ENCODE measurements at places on chromosomes 11 and 22.

DNA sequence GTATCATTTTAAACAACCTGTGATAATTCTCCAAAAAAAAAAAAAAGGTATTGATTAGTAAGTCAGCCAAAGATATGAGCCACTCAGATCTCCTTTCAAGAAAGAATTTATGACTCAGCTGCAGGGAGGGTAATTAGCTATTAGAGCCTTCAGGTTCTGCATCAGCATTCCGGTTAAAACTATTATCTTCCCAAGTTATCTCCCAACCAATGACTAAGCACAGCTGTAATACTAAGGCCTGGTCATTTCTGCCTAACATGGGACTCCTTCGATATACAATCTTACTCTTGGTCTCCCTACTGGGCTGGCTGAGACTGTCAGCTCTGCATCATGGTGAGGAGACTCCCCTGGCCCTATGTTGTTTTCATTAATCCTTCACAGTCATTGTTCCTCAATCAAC, 60.4 kb downstream of the SBF2 start:
- DNase-seq, result no peak

DNA sequence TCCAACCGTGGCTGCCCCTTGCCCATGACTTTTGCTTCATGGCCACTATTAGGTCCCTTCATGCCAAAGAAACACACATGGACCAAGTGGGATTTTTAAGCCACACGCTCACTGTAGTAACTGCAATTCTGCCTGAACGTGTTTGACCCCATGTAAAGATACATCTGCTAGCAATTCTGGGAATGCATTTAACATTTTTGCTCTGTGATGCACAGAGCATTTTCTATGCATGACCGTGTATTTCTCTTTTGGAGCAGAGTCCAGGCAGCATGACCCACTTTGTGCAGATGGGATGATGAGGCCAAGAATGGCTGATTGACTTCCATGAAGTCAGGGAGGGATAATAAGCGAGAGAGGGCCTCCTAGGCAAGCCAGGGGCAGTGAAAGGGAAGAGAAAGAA, 108.5 kb downstream of the TP53I11 start:
- no peak for DNase-seq

GRCh38 chr11:111063726-111064517, 181.6 kb upstream of the POU2AF2 start:
- no peak for DNase-seq

- peak; percentile 85 for DNase-seq
Observed at GRCh38 chr11:45899448-45900174, 7.5 kb downstream of the FREY1 start.

- DNase-seq, result no peak
Observed at GRCh38 chr11:29321293-29322132, 695.3 kb downstream of the KCNA4 start.
